H9 (cell line): ENCODE measurements at places on chromosomes 2 and 18.
A peak's percentile ranks its signal among the peaks of the same experiment; 100 is the strongest.

GRCh38 chr18:53458268-53458667 is 766.2 kb downstream of the MBD2 start:
- no peak for DNase-seq

DNA sequence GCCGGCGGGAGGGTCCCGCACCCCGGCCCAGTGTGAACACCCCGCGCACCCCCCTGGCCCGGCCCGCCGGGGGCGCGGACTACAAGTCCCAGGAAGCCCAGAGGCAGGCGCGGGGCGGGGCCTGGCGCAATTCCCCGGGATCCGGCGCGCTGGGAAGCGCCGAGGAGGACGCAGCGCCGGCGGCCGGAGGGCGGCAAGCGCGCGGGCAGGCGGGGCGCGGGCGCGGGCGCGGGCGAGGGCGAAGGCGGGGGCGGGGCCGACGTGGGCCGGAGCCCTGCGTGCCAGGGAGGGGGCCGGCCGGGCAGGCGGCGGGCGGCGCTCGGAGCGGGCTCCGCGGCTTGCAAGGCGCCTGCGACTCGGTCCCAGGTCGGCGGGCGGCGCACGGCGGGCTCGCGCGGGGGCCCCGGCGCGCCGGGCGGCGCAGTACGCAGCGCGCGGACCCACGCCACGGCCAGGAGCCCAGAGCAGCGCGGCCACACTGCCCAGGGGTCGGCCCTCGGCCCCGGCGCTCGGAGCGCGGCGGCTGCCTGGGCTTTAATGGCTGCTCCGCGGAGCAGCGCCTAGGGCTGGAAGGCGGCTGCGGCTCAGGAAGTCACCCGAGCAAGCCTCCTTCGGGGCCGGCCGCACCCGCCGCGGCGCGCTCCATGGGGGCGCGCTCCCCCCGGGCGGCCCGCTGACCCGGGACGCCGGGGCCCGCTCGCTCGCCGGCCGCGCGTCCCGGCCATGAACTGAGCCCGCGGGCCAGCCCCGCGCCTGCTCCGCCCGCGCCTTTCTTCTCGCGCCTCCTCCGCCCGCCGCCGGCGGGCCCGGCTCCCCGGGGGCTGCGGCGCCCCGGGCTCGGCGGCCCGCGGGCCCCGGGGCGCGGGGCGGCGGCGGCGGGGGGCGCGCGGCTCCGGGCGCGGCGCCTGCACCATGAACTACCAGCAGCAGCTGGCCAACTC is at the start of gene AGAP1:
AGAP1 (plus strand) TSS at position 269 of the 941 bp plus-strand sequence.
- DNase-seq: peak; percentile 88

DNA sequence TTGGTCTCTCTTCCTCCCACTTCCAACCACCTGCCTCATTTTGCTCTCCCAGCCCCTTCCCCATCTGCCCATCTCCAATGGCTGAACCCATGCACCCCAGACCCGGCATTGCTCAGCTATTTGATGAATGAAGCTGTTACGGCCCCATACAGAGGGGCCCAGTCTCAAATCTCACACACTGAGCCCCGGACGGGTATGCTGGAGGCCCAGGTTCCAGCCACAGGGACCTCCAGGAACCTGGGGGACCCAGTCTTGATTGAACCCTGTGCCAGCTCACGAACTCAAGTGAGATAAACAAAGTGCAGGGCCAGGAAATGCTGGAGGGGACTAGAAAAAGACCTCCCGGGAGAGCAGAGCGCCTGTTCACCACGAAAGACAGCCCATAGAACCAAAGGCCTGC is 63.4 kb upstream of the TEX51 start:
- no peak for DNase-seq

GRCh38 chr2:10160203-10160955 is 37.8 kb downstream of the RRM2 start:
- DNase-seq: no peak

- no peak for DNase-seq
These were observed 156.4 kb downstream of the PLCL1 start for GRCh38 chr2:197960786-197961185.

- peak; percentile 72 for DNase-seq
These were observed 1.3 kb downstream of the SPTBN1 start for GRCh38 chr2:54457323-54458023.

DNA sequence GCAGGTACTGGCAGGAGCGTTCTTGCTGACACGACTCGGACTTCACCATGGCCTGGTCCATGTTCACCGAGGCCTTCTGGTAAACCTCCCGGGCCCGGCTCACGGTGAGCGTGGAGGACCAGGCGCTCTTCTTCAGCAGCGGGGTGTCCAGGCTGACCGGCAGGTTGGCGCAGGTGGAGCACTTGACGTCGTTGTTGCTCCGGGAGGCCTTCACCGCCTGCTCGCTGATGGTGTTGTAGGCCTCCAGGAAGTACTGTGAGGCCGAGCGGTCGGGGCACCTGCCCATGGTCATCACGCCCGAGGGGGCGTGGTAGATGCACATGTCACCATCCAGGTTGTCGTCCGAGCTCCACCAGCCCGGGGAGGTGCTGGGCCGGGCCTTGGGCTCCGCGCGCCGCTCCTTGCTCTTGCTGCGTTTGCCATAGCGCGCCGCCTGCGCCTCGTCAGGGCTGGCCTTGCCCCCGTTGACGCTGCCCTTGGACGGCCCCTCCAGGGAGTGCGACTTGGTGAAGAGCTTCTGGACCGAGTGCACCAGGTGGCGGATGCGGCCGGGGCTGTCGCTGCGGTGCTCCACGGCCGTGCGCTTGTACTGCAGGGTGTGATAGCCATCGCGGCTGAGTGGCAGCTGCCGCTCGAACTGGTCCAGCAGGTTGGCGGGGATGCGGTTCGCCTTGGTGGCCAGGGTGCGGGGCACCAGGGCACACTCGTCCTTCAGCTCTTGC is 429.3 kb downstream of the TGIF1 start:
- no peak for DNase-seq

GRCh38 chr18:24456549-24456948 is 3.9 kb upstream of the HRH4 start:
- DNase-seq: no peak

DNA sequence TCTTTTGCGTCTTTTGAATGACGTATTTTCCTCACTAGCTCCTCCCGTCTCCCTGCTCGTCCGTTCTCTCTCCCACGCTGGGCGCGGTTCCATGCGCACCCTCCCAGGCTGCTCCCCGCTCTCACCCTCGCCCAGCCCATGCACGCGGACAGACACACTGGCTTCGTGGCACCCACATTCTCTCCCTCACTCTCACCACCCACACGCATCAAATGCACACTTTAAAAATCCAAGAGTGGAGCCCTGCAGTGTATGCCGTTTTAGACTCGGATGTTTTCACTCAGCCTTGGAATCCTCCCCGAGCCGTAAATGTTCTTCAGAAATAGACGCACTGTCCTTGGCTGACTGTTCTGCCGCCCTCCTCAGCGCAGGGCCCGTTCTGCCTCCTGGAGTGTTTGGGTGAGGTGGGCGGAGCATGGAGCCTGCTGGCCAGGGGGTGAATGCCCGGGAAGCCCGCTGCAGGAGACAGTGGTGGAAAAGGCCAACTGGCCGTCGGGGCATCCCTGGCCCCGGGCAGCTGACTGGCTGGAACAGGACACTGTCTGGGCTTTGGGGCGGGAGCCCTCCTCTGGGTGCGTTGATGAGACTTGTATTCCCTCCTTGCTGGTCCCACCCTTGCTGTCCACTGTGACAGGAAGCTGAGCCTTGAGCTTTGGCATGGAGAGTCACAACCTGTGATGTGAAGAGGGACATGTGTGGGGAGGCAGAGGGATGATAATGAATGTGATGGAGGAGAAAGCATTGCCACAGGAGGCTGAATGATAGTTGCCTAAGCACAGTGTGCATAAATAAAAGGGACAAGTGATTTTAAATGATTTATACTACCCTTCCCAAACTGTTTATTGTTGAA is 35.4 kb upstream of the LYPD6B start:
- no peak for DNase-seq

- DNase-seq: no peak
These were observed 49.7 kb downstream of the APOB start for GRCh38 chr2:20994130-20994529.

- DNase-seq: no peak
These were observed 74.7 kb downstream of the KIAA2012 start for GRCh38 chr2:202147775-202148174.

DNA sequence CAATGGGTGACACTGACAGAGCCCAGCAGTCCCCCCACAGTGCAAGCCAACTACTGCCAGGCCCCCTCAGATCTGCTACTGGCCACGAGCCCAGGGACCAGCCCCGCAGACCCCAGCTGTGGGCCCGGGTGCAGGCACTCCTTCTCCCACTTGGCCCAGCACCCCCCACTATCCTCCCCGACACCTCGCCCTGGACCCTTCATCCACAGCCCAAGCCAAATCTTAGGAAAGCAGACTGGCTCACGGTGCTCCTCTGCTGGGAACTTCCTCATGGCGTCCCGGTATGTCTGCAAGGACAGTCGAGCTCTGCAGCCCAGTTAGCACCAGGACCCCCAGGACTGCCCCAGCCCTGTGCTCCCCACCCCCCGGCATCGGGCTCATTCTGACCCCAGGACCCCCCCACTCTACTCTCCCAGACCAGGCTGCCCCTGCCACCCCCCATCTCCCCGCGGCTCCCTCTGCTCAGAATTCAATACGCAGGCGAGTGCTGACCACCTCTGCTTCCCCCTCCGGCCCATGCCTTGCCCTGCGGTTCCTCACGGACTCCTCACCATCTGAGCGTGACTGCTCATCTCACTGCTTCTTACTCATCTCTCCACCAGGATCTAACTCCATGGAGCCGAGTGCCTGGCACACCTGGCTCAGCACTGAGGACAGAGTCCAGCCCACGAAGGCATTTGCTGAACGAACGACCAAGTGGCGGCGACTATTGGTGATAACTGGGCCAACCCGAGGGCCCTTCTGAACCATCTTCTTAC is 85.7 kb downstream of the PXDN start:
- DNase-seq: peak; percentile 30

GRCh38 chr2:235343869-235344268 is 150.0 kb upstream of the AGAP1 start:
- DNase-seq: no peak

DNA sequence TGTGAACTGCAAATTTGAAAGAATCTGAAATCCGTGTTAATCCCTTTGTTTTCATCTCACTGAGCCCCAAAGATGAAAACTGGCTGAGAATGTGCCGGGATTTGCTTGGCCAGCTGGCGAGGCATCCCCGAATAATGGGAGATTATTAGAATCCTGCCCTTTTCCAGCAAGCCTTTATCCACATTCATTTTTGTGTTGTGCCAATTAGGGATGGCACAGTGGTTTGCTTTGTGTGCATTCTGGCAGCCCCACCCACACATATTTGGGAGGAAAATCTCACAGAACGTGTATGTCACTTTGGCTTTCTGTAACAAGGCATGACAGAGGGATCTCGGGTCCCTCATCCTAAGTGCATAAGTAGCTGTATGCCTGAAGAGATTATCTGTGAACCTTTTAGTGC is 405.8 kb upstream of the FAM98A start:
- no peak for DNase-seq

GRCh38 chr2:214730800-214731407 is 78.6 kb downstream of the BARD1 start:
- DNase-seq: no peak

GRCh38 chr18:35491700-35492077 is 6.1 kb downstream of the INO80C start:
- peak; percentile 62 for DNase-seq

DNA sequence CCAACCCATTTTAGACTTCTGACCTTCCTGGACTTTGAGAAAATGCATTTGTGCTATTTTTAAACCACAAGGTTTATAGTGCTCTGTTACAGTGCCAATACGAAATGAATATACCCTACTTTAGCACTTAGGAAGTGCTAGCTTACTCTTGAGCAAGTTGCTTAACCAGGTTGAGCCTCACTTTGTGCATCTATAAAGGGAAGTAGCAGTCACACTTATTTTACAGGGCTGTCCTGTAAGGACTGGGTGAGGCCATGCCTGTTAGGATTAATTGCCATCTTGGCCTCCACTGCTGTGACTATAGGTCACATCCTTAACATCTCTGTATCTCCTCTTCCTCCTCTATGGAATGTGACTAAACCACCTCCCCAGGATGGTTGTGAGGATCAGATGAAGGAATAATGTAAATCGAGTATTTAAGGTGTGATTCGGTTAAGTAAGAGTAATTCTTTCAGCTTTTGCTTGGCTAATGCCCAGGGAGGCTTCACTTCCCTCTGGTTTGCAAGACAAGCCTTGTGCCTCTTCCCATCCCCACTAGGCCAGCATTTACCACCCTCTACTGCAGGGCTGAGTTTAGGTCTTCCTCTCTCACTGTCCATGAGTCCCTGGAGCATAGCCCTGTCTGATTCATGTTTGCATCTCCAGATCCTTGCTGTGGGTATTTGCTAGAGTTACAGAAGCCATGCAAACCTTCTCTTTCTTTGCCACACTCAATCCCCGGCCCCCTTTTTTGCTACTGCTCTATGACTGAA is 341.2 kb downstream of the ZNF521 start:
- DNase-seq: no peak

GRCh38 chr2:108986916-108987510 is 2.0 kb downstream of the EDAR start:
- DNase-seq: no peak

DNA sequence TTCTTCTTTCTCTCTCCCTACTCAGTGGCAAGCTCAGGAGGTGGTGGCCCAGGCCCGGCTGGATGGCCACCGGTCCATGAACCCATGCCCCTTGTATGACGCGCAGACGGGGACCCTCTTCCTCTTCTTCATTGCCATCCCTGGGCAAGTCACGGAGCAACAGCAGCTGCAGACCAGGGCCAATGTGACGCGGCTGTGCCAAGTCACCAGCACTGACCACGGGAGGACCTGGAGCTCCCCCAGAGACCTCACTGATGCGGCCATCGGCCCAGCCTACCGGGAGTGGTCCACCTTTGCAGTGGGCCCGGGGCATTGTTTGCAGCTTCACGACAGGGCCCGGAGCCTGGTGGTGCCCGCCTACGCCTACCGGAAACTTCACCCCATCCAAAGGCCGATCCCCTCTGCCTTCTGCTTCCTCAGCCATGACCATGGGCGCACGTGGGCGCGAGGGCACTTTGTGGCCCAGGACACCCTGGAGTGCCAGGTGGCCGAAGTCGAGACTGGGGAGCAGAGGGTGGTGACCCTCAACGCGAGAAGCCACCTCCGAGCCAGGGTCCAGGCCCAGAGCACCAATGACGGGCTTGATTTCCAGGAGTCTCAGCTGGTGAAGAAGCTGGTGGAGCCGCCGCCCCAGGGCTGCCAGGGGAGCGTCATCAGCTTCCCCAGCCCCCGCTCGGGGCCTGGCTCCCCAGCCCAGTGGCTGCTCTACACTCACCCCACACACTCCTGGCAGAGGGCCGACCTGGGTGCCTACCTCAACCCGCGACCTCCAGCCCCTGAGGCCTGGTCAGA is 1.8 kb downstream of the NEU2 start:
- no peak for DNase-seq

DNA sequence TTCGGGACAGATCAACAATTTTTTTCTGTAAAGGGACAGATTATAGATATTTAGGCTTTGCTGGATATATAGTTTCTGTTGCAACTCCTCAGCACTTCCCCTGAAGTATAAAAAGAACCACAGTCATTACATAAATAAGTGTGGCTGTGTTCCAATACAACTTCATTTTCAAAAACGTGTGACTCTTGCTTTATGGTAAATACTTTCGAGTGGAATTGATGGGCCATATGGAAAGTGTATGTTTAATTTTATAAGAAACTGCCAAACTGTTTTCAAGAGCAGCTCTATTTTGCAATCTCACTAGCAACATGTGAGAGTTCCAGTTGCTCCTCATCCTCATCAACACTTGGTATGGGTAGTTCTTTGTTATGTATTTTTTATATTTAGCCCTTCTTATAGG is 370.9 kb downstream of the PLCL1 start:
- DNase-seq: no peak

- no peak for DNase-seq
These were observed 141.9 kb downstream of the HAUS1 start for GRCh38 chr18:46246101-46246500.

GRCh38 chr2:120736202-120736623 is 545 bp downstream of the GLI2 start:
- DNase-seq: peak; percentile 37

GRCh38 chr2:135744760-135745314 is 3.2 kb downstream of the UBXN4 start:
- DNase-seq: peak; percentile 44
